ENCODE measurements at places on chromosomes 7 and 10. TPM values are rescaled to one million over a fixed set of nuclear protein-coding genes. Genes with fewer than 3 reads are reported as not detected.

GRCh38 chr10:46267132-46267985, 19.4 kb upstream of the ANTXRL start:
- H3K27ac ChIP-seq, result no peak overlapping the region
- peaks cover 40% of the 10 kb centered on the region for H3K4me1 ChIP-seq
- DNase-seq, result peak; percentile 17
- H3K27me3 ChIP-seq, result no peaks in the 10 kb centered on the region
- no peak overlapping the region for H3K4me3 ChIP-seq
- H3K36me3 ChIP-seq, result no peaks in the 10 kb centered on the region

GRCh38 chr10:71439670-71440425, 43.1 kb downstream of the CDH23 start:
- no peak for DNase-seq
- no peaks in the 10 kb centered on the region for H3K36me3 ChIP-seq
- no peaks in the 10 kb centered on the region for H3K4me1 ChIP-seq
- no peak overlapping the region for H3K27ac ChIP-seq
- H3K4me3 ChIP-seq, result no peak overlapping the region

DNA sequence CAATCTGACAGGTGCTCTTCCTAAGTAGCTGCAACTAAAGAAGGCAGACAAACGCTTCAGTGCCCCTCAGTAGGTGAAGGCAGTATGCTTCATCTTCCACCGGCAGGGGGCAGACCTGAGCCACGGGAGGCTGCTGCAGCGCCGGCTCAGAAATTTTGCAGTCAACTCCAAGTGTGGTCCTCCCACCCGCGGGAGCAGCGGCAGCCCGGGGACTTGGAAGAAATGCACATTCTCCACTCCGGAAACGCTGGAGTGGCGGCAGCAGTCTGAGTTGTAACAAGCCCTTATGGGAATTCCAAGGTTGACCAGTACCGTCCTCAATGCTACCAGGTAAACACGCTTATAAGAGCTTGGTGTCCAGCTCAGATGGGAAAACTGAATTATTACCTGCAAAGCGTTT, 3.4 kb downstream of the IGFBP3 start:
- H3K27ac ChIP-seq, result no peak overlapping the region
- H3K27me3 ChIP-seq, result peaks cover 54% of the 10 kb centered on the region
- DNase-seq, result peak; percentile 82
- H3K4me1 ChIP-seq, result peaks cover 18% of the 10 kb centered on the region

GRCh38 chr7:6546498-6547251, 4.6 kb downstream of the GRID2IP start:
- DNase-seq, result no peak
- H3K4me1 ChIP-seq, result peaks cover 11% of the 10 kb centered on the region
- H3K27me3 ChIP-seq, result no peaks in the 10 kb centered on the region
- H3K27ac ChIP-seq, result no peak overlapping the region

DNA sequence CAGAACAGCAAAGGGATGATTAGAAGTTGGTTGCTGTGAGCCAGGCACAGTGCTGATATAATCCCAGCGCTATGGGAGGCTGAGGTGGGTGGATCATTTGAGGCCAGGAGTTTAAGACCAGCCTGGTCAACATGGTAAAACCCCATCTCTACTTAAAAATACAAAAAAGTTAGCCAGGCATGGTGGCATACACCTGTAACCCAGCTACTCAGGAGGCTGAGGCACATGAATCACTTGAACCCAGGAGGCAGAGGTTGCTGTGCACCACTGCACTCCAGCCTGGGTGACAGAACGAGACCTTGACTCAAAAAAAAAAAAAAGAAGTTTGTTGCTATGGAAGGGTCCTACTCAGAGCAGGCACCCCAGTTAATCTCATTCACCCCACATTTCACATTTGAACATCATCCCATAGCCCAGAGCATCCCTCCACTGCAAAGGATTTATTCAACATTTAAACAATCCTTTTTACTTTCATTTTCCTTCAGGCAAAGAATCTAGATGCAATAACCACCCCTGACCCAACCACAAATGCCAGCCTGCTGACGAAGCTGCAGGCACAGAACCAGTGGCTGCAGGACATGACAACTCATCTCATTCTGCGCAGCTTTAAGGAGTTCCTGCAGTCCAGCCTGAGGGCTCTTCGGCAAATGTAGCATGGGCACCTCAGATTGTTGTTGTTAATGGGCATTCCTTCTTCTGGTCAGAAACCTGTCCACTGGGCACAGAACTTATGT, 4.1 kb downstream of the IL6 start:
- H3K4me3 ChIP-seq, result no peak overlapping the region
- H3K36me3 ChIP-seq, result no peaks in the 10 kb centered on the region
- DNase-seq, result peak; percentile 14

DNA sequence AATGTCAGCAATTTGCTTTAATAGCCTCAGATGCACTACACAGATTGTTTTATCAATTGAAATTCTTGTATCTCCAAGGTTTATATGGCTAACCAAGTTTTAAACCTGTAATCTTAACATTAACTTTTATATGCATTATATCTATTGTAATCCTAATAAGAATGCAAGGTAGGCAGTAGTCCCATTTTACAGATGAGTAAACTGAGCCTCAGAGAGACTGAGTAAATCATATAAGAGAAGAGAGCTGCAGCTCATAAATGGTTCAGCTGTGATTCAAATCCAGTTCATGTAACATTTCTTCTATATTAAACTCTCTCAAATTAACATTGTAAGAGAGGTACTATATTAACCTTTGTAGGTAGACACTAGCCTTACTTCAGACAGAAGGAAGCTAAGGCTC, 44.0 kb downstream of the MALSU1 start:
- no peak overlapping the region for H3K27ac ChIP-seq
- no peak overlapping the region for H3K4me3 ChIP-seq
- H3K4me1 ChIP-seq, result peaks cover 32% of the 10 kb centered on the region
- DNase-seq, result no peak
- no peaks in the 10 kb centered on the region for H3K36me3 ChIP-seq
- H3K27me3 ChIP-seq, result no peaks in the 10 kb centered on the region

DNA sequence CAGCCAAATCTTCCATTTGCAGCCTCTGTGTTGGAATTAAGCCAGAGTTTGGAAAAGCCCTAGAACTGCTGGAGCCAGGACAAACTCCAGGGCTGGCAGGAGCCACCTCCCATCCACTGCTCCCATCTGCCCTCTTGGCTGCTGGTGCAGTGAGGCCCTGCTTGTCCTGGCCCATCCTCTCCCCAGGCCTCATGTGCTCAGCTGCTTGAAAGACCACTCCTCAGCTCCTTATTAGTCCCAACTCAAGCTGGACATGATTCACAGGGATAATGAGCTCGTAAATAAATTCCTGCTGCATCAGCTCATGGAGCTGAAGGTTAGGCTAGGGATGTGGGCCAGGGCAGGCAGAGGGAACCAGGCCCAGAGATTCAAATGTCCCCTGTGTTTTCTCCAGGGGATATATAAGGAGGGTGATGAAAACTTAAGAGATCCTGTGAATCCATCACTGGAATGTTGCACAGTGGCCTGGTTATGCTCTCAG, 282.8 kb downstream of the RPS24 start:
- H3K4me1 ChIP-seq, result peaks cover 6% of the 10 kb centered on the region
- H3K27me3 ChIP-seq, result no peaks in the 10 kb centered on the region
- no peak overlapping the region for H3K27ac ChIP-seq
- H3K36me3 ChIP-seq, result no peaks in the 10 kb centered on the region
- no peak overlapping the region for H3K4me3 ChIP-seq
- no peak for DNase-seq

- H3K36me3 ChIP-seq, result peaks cover 54% of the 10 kb centered on the region
- no peak overlapping the region for H3K4me3 ChIP-seq
- H3K27ac ChIP-seq, result no peak overlapping the region
Measured at GRCh38 chr7:98934267-98934666, 55.9 kb downstream of the TRRAP start.

DNA sequence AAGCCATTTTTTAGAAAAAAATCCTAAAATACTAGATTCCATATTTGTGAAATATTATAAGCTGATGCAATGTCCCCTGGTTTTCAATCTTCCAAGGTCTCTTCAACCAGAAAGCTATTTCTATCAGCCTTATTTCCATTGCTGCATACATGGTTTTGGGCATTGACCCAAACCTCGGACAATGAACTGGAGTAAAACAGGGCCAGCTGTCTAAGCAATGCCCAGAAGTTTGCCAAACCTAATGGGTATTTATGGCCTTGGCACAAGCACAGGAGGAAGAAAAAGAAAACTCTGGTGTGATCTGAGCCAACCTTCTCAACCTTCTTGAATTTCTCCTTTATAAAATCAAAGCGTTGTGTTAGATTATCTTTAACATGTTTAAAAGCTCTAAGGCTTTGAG, 402.3 kb downstream of the DNAJB9 start:
- H3K4me1 ChIP-seq, result no peaks in the 10 kb centered on the region
- H3K4me3 ChIP-seq, result no peak overlapping the region
- H3K27ac ChIP-seq, result no peak overlapping the region
- no peak for DNase-seq

GRCh38 chr7:101200504-101200861, 353 bp downstream of the MOGAT3 start:
- H3K36me3 ChIP-seq, result no peaks in the 10 kb centered on the region
- H3K27me3 ChIP-seq, result peaks cover 29% of the 10 kb centered on the region
- no peak overlapping the region for H3K4me3 ChIP-seq
- peaks cover 2% of the 10 kb centered on the region for H3K4me1 ChIP-seq
- H3K27ac ChIP-seq, result no peak overlapping the region

GRCh38 chr7:128672927-128673517, 930 bp downstream of the GARIN1A start:
- no peaks in the 10 kb centered on the region for H3K36me3 ChIP-seq
- peaks cover 2% of the 10 kb centered on the region for H3K27me3 ChIP-seq
- no peak overlapping the region for H3K4me3 ChIP-seq
- no peak overlapping the region for H3K27ac ChIP-seq

GRCh38 chr7:42262964-42263363, 26.0 kb upstream of the GLI3 start:
- no peak overlapping the region for H3K4me3 ChIP-seq
- H3K36me3 ChIP-seq, result no peaks in the 10 kb centered on the region
- DNase-seq, result no peak
- H3K4me1 ChIP-seq, result no peaks in the 10 kb centered on the region
- peaks cover 1% of the 10 kb centered on the region for H3K27me3 ChIP-seq
- H3K27ac ChIP-seq, result no peak overlapping the region

GRCh38 chr10:69281507-69282413, 3.5 kb downstream of the HK1 start:
- H3K4me3 ChIP-seq, result no peak overlapping the region
- H3K27ac ChIP-seq, result no peak overlapping the region
- H3K27me3 ChIP-seq, result no peaks in the 10 kb centered on the region
- H3K36me3 ChIP-seq, result no peaks in the 10 kb centered on the region
- H3K4me1 ChIP-seq, result no peaks in the 10 kb centered on the region

DNA sequence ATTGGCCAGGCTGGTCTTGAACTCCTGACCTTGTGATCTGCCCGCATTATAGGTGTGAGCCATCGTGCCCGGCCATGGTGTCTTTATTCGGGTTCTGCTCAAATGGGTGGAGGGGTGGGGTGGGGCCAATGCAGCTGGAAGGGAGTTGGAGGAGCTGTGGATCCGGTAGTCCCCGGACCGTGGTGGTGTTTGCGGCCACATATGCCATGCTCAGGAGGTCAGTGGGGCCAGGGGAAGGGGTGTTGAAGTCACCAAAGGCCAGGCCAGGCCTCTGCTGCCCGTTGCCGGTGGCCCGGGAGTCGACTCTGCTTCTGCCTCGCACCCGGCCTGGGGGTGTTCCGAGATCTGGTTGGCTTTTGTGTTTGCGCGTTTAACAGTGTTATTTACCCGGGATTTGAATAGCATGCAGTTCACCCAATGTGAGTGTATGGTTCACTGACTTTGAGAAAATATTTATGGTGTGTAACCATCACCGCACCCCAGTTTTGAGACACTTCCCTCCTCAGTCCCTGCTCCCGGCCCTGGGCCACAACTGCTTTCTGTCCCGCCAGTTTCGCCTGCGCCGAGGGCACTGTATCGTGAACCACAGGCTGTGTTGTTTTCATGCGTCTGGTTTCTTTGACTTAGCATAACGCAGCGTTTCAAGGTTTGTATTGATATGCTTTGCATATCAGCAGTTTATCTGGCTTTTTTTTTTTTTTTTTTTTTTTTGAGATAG, 10.7 kb downstream of the INPP5A start:
- no peaks in the 10 kb centered on the region for H3K27me3 ChIP-seq
- H3K4me1 ChIP-seq, result peaks cover 62% of the 10 kb centered on the region
- no peak overlapping the region for H3K4me3 ChIP-seq
- no peaks in the 10 kb centered on the region for H3K36me3 ChIP-seq
- no peak for DNase-seq
- no peak overlapping the region for H3K27ac ChIP-seq

GRCh38 chr7:53744403-53744760, 708.9 kb downstream of the POM121L12 start:
- H3K36me3 ChIP-seq, result no peaks in the 10 kb centered on the region
- no peaks in the 10 kb centered on the region for H3K27me3 ChIP-seq
- no peaks in the 10 kb centered on the region for H3K4me1 ChIP-seq
- H3K4me3 ChIP-seq, result no peak overlapping the region

DNA sequence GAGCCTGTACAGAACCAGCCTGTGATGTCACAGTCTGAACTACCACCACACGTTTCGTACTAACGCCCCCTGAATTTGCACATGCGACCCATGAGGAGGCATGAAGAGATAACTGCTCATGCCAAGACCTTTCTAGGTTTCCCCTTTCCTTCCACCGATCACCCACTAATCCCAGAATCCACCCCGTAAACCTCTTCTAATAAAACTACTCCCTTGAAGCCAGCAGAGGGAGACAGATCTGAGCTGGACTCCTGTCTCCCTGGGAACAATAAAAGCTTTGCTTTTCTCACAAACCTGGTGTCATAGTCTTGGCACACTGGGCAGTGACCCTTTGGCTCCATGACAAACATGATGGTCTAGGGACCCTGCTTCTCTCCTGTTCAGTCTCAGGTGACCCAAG, 144.5 kb downstream of the FRMD4A start:
- peaks cover 24% of the 10 kb centered on the region for H3K4me1 ChIP-seq
- peaks cover 23% of the 10 kb centered on the region for H3K27me3 ChIP-seq

DNA sequence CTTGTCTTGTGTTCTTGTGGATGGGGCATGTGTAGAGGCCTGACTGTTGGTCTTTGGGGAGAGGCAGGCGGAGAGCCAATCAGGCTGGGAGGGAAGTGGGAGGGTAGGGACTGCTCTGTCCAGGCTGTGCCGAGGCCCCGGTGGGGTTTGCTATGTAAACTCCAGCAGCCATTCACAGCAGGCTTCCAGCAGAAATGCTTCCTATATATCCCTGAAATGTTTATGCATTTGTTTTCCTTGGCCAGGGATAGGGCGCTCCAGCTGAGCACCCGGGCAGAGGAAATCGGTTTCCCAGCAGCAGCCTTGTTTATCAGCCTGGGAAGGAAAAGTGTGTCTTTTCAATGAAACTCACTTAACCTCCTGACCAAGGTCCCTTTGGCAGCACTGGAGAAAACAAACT, 18.3 kb upstream of the AQP1 start:
- H3K36me3 ChIP-seq, result no peaks in the 10 kb centered on the region
- no peaks in the 10 kb centered on the region for H3K4me1 ChIP-seq
- no peak overlapping the region for H3K4me3 ChIP-seq
- DNase-seq, result no peak
- H3K27ac ChIP-seq, result no peak overlapping the region

The ENKUR gene
- total RNA-seq, result not detected

The MTPN gene
- total RNA-seq, result 108 TPM

The MCM10 gene
- 69.0 TPM for total RNA-seq

The SAP25 gene
- total RNA-seq, result 9.9 TPM

The TRPV5 gene
- not detected for total RNA-seq

All from activated CD8-positive, alpha-beta T cell treated with anti-CD3 and anti-CD28 coated beads for 36 hours (primary cell).